Colonic mucosa (tissue), 4 donors: ENCODE measurements at places on chromosomes 7 and 10. TPM values are rescaled to one million over a fixed set of nuclear protein-coding genes. Genes with fewer than 3 reads are reported as not detected.

GRCh38 chr10:17112566-17112965 lies 17.0 kb downstream of the CUBN start:
- H3K27ac ChIP-seq: no peak overlapping the region
- H3K36me3 ChIP-seq: no peaks in the 10 kb centered on the region
- no peaks in the 10 kb centered on the region for H3K27me3 ChIP-seq
- no peaks in the 10 kb centered on the region for H3K4me1 ChIP-seq

- H3K4me1 ChIP-seq: no peaks in the 10 kb centered on the region
- H3K27ac ChIP-seq: no peak overlapping the region
Measured at GRCh38 chr10:132371641-132372081, 25.3 kb upstream of the PWWP2B start.

GRCh38 chr10:13788711-13789447 lies 202.1 kb downstream of the PRPF18 start:
- no peaks in the 10 kb centered on the region for H3K36me3 ChIP-seq
- H3K4me3 ChIP-seq: no peak overlapping the region
- no peaks in the 10 kb centered on the region for H3K27me3 ChIP-seq
- no peaks in the 10 kb centered on the region for H3K4me1 ChIP-seq
- H3K27ac ChIP-seq: no peak overlapping the region

GRCh38 chr10:24439935-24440334 lies 231.0 kb downstream of the KIAA1217 start:
- H3K4me1 ChIP-seq: no peaks in the 10 kb centered on the region
- H3K27me3 ChIP-seq: no peaks in the 10 kb centered on the region
- H3K27ac ChIP-seq: no peak overlapping the region
- no peaks in the 10 kb centered on the region for H3K36me3 ChIP-seq
- DNase-seq: no peak

GRCh38 chr10:50231515-50232260 lies 19.6 kb downstream of the ASAH2 start:
- no peaks in the 10 kb centered on the region for H3K4me1 ChIP-seq
- no peak for DNase-seq
- no peaks in the 10 kb centered on the region for H3K36me3 ChIP-seq
- H3K4me3 ChIP-seq: no peak overlapping the region
- H3K27ac ChIP-seq: no peak overlapping the region

GRCh38 chr7:103116991-103117390 lies 31.9 kb downstream of the NAPEPLD start:
- H3K36me3 ChIP-seq: peaks cover 6% of the 10 kb centered on the region
- peaks cover under 1% of the 10 kb centered on the region for H3K4me1 ChIP-seq
- DNase-seq: no peak
- H3K27ac ChIP-seq: no peak overlapping the region
- H3K27me3 ChIP-seq: no peaks in the 10 kb centered on the region

SNX10 gene
- total RNA-seq: 3.1 TPM

CNPY1 gene
- total RNA-seq: not detected

SAMD9L gene
- total RNA-seq: 7.2 TPM
